ENCODE measurements at places on chromosomes 6 and 20.

DNA sequence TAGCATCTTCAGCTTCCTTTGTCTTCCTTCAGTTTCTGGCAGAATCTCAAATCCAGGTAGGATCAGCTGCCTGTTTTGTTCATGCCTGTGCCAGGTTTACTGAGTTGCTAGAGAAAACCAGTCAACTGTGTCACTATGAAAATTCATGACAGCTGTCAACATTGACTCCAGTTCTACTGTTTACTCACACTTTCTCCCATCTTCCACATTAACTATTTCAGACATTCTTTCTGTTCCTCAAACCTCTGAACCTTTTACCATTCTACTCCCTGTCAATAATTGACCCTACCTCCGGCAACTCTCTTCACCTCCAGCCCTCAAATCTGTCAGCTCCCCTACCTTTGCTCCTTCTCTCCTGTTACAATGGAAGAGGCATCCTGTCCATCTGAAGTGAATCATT is 8.5 kb downstream of the ENPP4 start:
- DNase-seq: no peak

GRCh38 chr6:108944071-108944470 is 95.8 kb downstream of the ARMC2 start:
- DNase-seq: no peak

DNA sequence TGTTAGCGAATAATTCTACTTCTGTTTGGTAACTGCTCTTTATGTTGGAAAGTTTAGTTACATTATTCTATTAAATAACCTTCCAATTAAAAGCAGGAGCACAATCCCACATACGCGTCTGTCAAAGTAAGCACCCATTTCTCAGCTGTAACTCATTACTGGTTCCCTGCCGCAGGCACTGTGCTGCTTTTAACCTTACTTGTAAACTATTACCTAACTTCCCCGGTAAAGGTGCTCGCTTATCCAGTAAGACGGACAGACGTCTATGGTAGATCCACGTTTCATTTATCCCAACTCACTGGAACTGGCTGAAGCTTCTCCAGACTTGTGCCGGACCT is 529 bp upstream of the ENPP4 start:
- no peak for DNase-seq

DNA sequence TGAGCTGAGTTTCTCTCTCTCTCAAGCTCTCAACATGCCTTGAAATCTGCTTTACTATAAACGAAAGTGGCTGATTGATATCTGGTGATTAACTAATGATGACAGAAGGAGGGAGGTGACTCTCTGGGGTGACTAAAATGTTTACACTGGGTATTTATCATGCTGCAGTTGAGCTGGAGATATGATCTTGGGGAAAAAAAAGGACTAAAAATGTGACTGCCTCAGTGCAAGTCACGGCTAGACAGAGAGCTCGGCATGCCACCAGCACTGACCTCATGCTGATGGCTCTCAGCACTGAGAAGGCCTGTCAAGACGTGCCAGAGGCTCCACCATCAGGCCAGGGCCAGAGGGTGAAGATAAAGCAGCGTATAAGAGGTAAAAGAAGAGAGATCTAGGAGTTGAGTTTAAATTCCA is 103.1 kb upstream of the SPACA1 start:
- DNase-seq: no peak

DNA sequence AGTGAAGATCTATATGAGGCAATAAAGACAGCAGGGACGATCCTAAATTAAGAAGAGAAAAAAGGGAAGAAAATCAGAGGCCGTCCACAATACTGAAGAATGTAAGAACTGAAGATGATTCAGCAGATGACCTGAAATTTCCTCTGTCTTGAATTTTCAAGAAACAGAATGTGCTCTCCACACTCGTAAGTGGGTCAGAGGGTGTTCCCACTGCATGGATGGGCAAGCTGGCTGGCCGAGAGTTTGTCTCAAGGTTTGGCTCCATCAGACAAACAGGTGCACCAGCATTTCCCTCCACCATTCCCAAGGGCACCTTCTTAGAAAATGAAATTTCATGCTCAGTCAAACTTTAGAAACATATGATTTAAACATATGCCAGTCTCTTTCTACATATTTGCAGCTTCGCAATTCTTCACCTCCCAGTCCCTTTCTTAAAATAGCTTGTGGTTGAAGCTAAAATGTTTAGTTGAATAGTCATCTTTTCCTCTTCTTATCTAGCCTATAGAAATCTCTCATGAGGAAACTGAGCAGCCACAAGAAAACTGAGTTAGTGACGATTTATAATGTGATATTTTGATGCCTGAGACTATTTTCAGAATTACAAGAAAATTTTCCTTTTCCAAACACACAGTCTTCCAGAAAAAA is 576.4 kb downstream of the PRKN start:
- DNase-seq: no peak
